ENCODE measurements at places on chromosomes 2 and 18. TPM values are rescaled to one million over a fixed set of nuclear protein-coding genes. Genes with fewer than 3 reads are reported as not detected.

DNA sequence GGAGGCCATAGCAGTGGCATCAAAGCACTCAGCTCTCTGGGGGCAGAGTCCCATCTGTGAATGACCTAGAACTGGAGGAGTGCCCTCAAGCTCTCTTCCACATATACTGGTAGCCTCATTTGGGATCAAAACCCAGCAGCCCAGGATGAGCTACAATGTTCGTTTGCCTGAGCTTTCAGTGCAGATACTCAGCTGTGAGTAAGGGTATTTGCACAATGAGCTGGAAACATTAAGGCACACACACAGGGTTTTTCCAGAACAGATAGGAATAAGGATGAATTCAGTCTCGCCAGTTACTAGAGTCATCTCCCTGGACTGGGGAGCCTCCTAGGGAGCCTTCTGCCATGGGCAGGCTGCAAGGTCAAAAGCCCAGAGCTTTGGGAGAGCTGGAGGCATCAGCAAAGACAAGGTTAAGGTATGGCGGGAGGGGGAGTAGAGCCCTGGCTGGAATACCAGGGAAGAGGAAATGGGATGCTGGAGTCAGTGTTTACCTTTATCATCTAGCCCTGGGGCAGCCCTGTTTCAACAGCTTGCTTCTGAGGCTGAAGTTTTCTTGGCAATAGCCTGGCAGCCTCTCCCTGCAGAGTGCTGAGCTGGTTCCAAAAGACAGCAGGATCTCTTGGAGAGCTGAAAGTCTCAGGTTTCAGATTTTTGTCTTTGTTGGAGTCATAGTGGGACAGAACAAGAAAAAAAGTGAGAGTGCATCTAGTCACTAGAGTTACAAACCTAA lies 187.7 kb downstream of the LOXHD1 start:
- DNase-seq, result peak; percentile 28

GRCh38 chr2:44777036-44777435 lies 164.5 kb upstream of the SIX3 start:
- DNase-seq, result no peak

GRCh38 chr2:127810156-127810618 lies 784 bp downstream of the WDR33 start:
- peak; percentile 19 for DNase-seq

DNA sequence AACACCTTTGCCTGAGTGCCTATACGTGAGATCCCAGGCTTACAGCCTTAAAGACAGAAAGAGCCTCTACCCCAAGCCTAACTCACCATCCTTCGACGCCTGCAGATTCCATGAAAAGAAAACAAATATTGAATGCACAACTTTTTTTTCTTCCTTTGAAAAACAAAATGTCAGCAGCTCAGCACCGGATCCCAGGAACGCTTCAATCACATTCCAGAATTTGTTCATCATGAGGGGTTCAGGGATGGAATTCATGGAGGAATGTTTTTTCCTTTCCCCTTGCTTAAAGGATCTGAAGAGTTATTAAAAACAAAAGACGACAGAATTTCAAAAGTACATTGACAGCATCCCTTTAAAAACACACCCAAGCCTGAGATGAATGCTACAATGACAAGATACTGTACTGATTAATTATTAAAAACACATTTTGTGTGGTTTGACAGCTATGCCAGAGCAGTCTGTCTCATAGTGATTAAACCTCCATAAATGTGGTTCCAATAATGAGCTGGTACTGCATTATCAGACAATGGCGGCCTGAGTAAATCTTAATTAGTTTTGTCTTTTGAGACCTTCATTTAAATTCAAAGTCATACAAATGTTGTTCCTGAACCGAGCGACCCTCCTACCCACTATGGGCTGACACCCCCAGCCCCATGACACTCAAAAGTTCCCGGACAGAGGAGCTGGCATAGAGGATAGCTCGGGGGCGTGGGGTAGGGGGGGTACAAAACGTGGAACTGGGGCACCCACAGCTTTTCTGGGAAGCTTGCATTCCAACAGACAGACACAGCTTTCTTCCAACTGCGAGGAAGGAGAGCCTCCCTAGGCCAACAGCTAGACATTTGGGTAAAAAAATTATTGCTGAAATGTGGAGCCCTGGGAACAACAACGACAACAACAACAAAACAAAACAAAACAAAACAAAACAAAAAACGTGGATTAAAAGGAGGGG lies 227.5 kb downstream of the TTC32 start:
- DNase-seq, result no peak

GRCh38 chr2:27249891-27250651 lies 12.8 kb downstream of the SLC30A3 start:
- DNase-seq, result peak; percentile 93

DNA sequence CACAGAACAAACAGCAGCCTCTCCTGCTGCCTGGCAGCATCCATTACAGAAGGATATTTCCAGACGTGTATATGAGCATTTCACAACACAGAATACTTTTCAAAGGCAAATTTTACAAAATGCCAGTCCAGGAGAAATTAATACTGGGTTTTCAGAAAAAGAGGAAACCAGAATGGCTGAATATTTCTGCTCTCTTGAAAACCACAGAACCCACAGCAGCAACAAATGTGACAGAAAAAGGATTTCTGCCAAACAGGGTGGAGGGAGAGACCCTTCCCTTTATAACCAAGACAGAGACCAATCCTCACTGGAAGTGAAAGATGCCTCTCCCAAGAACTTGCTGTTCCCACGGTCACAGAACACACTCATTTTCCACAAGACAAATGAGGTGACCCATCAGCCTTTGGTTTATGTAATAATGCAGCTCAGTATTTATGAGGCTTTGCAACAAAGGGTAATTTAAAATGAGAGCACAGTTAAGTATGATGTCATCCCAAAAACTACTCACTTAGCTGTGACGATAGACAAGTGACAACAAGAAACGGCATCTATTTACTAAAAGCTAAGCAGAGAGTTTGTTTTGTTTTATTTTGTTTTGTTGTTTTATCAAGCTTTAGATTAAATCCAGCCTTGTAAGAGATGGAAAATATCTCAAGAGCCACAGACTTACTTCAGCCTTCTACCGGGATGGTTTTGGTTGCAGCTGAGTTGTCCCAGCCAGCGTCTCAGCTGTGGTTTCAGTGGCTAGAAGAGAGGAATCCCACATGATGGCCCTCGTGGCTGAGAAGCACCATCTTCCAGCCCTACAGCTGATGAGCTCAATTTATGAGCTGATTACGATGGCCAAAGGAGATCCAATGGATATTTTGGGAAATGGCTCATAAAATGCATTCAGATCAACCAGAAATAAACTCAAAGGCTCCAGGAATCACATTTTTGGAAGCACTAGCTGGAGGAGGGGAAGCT lies 249.3 kb upstream of the AGAP1 start:
- no peak for DNase-seq

DNA sequence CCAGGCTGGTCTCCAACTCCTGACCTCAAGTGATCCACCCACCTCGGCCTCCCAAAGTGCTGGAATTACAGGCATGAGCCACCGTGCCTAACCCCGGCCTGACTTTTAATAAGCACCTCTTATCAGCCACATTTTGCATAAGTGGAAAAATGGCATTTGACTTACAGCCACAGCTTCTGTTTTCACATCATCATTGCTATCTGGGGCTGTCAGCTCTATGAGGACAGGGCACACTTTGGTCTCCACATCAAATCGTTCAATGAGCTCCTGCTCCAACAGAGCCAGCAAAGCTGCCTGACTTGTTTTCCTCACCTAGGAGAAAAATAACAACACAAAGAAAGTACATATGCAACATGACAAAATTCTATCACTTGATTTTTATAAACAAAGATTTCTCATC lies 26.4 kb downstream of the PPP4R1 start:
- no peak for DNase-seq

DNA sequence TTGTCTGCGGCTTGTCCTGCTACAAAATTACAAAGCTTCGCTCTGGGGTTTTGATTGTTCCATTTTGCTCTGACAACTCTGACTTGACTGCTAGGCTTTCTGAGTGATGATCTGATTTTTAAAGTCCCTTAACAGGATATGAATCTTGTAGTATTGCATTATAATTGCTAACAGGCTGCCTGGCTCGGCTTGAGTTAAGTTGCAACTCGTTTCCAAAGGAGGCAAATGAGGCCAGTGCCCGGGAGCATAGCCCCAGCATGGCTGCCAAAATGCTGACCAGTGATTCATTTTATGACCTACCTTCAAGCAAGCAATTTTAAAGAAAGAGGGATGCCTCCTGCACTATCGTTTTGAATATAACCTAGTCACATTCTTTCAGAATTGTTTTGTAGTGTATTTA lies 135.4 kb downstream of the COL6A3 start:
- DNase-seq, result peak; percentile 67

DNA sequence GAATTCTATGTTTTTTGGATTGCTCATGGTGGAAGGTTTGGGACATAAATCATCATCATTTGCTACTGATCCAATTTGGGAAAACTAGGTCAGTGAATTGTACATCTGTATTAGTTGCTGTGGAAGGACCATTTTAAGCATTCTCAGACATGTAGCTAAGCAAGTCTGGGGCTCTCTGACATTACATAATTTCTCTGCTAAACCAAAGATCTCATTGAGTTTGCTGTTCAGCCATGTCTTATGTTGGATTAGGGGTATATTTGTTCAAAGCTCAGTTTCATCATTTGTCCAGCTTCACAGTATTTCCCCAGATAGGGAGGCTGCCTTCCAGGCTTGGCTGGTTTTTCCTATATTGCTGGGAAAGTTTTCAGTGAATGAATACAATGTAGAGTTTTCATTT lies 399.7 kb downstream of the MTX2 start:
- no peak for DNase-seq

GRCh38 chr2:49240608-49241007 lies 86.3 kb upstream of the FSHR start:
- peak; percentile 8 for DNase-seq

DNA sequence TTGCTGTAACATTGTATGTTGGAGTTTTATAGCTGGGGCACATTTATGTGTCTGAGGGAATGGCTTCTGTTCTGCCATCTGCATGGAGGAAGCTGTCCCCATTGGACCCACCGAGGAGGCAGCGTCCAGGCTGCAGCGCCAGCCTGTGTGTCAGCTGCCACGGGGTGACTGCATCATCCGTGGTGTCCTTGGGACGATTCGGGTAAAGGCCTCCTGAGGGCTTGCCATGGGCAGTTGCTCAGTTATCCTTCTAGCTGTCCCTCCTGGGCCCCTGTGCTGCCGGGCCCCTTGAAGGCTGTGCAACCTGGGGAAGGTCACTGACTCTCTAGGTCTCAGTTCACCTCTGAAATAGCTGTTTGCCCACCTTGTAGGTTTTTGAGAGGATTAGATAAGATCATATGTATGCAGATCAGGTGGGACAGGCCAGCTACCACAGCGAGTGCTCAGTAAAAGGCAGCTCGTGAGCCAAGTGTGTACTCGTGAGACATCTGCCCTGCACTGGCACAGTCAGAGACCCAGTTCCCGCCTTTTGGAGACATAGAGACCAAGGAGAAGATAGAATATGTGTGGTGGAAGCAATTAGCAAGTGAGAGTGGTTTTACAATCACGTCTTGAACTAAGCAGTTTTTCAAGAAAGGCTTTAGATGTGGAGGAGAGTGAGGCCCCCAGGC lies 10.6 kb downstream of the LDLRAD4 start:
- DNase-seq, result no peak

GRCh38 chr2:233531955-233532354 lies 34.6 kb downstream of the USP40 start:
- DNase-seq, result no peak

DNA sequence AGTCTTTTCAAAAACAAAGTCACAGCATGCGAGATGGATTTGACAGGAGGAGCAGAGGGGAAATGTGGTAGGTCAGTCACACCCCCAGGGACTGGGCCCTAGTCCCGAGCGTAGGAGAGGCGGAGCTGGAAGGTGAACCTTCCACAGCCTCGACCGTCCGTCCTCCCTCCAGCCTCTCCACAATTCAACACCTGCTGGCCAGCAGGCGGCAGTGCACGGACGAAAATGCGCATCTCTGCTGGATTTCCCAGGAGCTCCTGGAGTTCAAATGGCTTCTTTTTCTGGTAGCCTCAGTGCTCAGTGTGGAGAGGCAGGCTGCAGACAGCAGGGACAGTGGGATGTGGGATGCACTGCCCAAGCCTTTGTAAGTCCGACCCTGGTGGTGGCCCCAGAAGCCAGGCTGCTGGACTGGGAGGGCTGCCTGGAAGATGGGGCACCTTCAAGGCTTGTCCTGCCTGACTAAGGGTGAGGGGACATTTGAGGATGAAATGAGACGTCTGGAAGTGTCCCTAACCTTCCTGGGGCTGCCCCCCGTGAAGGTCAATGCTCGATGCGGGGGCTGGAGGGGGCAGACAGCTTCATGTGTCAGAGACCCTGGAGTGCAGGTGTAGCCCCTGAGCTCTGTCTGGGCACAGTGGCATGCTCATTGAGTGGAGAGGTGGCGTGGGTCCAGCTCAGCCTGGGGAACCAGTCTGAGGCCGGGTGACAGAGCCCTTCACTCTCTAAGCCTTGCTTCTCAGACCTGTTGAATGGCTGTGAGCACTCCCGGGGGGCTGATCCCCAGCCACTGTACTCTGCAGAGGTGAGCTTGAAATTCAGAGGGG lies 189.5 kb downstream of the TFCP2L1 start:
- peak; percentile 79 for DNase-seq

- no peak for DNase-seq
Observed at GRCh38 chr2:143217512-143218115, 88.4 kb downstream of the ARHGAP15 start.

DNA sequence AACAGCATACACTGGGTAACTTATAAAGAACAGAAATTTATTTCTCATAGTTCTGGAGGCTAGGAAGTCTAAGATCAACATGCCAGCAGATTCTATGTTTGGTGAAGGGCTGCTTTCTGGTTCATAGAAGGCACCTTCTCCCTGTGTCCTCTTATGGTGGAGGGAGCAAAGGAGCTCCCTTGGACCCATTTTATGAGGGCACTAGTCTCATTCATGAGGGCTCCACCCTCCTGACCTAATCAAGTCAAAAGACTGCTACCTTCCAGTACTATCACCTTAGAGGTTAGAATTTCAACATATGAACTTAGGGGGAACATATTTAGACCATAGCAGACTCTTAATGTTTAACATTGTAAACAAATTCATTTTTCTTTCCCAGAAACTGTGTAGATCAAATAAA lies 54.5 kb downstream of the ACVR1C start:
- no peak for DNase-seq

CYS1 gene
- 0.92 TPM for total RNA-seq

SP140 gene
- total RNA-seq, result 0.07 TPM

GLB1L gene
- 10.4 TPM for total RNA-seq

SLC23A3 gene
- 0.09 TPM for total RNA-seq

FASTKD2 gene
- total RNA-seq, result 16.5 TPM

NOSTRIN gene
- total RNA-seq, result 0.92 TPM

C1QL2 gene
- total RNA-seq, result 0.30 TPM

CNTNAP5 gene
- 0.03 TPM for total RNA-seq

NEU4 gene
- total RNA-seq, result 0.56 TPM

ITGB6 gene
- total RNA-seq, result 0.12 TPM
